ENCODE measurements at places on chromosomes 2 and 18.

- no peak for DNase-seq
Observed at GRCh38 chr18:1488957-1489356, 584.3 kb downstream of the ADCYAP1 start.

- no peak for DNase-seq
Observed at GRCh38 chr18:43620936-43621335, 343.6 kb upstream of the SYT4 start.

DNA sequence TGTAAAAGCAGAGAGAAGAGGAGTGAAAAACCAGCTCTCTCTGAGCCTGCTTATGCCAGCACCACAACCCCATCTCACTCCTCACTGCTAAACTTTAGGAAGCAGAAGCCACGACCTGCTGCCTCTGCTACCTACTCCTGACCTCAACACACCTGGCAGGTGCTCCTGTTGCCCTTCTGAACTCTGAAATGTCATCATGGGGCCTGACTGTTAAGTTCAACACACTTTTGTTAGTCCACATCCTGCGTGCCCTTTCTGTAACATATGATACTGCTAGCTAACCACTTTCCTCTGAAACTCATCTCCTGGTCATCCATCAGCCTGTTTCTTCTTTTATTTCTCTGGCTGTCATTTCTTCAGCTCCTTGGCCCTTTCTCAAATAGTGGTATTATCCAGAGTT lies 118.1 kb downstream of the EPB41L3 start:
- DNase-seq, result no peak

GRCh38 chr18:41666231-41666630 lies 288.8 kb upstream of the PIK3C3 start:
- no peak for DNase-seq

- DNase-seq, result no peak
Observed at GRCh38 chr18:60838677-60839076, 466.1 kb upstream of the MC4R start.

- DNase-seq, result no peak
Observed at GRCh38 chr2:26938399-26939118, 31.9 kb upstream of the MAPRE3 start.

DNA sequence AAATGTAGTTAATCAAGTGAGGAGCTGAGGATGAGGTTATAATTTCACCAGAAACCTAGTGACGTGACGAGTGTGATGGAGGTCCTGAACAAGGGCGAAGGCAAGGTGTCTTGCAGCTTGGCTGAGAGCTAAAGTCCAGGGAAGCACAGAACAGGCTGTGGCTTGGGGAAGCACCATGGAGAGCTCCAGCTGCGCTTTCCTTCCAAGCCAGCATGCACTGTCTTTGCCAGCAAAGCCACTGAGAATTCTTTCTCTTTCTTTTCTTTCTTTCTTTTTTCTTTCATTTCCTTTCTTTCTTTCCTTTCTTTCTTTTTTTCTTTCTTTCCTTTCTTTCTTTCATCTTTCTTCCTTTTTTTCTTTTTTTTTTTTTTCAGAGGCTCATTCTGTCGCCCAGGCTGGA lies 239.3 kb downstream of the FBXO15 start:
- no peak for DNase-seq

DNA sequence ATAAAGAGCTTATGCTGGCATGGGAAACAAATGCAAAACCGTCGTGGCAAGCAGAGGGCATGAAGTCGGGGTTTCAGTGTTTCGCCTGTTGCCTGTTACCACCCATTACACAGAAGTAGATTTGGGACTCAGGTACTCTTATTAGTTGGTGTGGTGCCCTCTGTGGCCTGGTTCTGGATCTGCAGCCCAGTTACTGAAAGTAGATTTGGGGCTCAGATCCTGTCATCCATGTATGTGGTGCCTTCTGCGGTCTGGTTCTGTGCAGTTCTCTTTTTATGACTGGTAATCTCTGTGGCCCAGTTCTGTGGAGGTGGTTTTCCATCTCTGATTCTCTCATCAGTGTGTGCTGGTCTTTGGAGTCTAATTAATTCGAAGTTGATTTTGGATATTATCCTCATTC lies 45.2 kb downstream of the ADNP2 start:
- peak; percentile 23 for DNase-seq

DNA sequence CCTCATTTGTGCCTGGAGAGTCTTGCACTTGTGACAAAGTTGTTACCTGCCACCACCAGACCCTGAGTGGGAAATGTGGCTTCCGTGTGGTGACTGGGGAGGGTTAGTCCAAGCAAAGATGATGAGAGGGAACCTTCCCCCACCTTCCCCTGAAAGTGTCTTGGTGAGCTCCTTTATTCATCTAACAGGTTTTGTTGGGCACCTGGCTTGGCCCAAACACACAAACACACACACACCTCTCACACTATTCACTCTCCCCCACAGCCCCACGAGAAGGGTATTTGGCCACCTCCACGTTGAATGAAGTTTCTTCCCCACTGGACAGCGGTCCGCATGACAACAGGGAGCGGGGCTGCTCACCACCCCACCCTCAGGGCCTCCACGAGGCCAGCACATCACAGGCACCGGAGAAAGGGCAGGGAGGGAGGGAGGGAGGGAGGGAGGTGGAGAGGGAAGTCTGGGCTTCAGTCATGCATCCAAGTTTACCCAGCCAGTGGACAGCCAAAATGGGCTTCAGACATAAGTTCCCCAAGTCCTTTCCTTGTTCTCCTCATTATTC lies 1.4 kb downstream of the CIB4 start:
- DNase-seq, result no peak

GRCh38 chr18:23337599-23338444 lies 115.3 kb upstream of the RIOK3 start:
- no peak for DNase-seq

- no peak for DNase-seq
Observed at GRCh38 chr2:187180529-187180928, 267.5 kb downstream of the CALCRL start.

DNA sequence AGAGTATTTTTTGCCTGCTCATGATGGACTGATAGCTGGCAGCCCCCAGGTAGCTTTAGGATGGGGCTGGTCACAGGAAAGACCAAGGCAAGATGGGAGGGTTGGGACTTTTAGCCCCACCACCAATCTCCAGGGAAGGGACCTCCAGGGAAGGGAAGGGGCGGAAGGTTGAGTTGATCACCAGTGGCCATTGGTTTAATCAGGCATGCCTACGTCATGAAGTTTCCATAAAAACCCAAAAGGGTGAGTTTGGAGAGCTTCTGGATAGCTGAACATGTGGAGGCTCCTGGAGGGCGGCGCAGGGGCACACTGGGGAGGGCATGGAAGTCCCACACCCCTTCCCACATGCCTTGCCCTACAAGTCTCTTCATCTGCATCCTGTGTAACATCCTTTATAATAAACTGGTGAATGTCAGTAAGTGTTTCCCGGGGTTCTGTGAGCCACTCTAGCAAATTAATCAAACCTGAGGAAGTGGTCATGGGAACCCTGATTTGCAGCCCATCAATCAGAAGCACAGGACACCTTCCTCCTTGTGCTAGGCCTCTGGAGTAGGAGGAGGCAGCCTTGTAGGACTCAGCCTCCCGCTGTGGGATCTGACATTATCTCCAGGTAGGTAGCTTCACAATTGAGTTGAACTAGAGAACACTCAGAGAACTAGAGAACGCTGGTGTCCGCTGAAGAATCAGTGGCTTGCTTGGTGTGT lies 30.3 kb downstream of the RAB31 start:
- DNase-seq, result no peak

- DNase-seq, result no peak
Observed at GRCh38 chr2:48399828-48400552, 130.0 kb upstream of the STON1 start.

DNA sequence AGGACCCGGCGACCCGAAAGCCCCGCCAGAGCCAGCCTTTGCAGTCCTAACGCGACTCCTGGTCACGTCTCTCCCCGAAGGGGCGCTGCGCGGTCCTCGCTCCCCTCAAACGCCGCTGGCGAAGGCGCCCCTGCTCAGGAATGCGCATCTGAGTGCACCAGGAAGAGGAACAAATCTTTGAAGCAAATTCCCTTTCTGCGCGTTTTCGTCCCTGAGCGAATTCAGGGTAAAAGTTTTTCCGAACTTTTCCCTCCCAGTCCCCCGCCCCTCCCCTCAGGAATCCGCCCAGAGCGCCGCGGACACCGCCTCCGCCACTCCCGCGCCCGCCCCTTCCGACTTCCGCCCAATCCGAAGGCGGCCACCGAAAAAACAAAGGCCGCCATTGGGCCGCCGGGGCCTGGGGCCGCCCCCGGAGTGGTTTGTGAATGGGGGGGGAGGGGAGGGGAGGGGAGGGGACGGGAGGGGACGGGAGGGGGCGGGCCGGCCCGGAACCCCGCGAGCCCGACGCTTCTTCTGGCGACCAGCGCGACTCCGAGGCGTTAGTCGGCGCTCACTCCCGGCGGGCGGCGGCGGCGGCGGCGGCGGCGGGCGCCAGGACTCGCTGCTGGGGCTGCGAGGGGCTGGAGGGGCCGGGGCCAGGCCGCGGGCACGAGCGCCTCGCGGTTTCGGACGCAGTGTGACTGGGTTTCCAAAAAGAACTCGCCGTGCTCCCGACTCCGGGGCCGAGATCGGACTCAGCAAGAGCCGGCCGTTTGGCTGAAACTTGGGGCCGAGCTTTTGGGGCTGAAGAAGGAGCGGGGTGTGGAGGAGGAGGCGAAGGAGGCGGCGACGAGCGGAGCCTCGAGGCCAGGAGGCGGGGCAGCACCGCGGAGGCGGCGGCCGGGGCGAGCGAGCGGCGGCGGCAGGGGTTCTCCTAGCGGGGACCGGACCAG lies at the start of gene FZD7:
Gene FZD7 (plus strand): TSS at position 539 of the 932 bp plus-strand sequence. CDS start 793 bp downstream, outside the sequence.
- DNase-seq, result peak; percentile 38

- no peak for DNase-seq
Observed at GRCh38 chr2:54332386-54332785, 76.4 kb upstream of the TSPYL6 start.

GRCh38 chr2:60565472-60565871 lies 12.0 kb upstream of the BCL11A start:
- DNase-seq, result no peak

DNA sequence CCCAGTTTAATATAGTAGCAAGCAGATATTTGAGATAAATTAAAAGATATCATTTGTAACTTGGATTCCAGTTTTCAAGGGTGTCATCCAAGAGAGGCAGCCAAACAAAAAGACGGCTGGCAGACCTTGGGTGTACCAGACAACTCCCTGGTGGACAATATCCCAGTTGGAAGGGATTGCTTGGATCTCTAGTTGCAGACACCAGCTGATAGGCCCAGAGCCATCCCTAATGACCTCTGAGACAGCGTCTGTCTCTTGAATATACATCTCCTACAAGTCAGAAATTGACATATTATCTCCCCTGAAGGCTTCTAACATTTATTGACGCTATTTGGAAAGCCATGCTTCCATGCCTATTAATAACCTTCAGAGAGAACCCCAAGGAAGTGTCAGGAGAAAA lies 67.7 kb downstream of the ACVR1 start:
- DNase-seq, result no peak

GRCh38 chr2:24421668-24422067 lies 61.3 kb upstream of the ITSN2 start:
- DNase-seq, result no peak

GRCh38 chr2:24022975-24023575 lies 13.2 kb downstream of the MFSD2B start:
- no peak for DNase-seq

- DNase-seq, result no peak
Observed at GRCh38 chr2:192051533-192051932, 143.2 kb downstream of the TMEFF2 start.

- no peak for DNase-seq
Observed at GRCh38 chr18:24263050-24263449, 124.2 kb downstream of the CABYR start.

DNA sequence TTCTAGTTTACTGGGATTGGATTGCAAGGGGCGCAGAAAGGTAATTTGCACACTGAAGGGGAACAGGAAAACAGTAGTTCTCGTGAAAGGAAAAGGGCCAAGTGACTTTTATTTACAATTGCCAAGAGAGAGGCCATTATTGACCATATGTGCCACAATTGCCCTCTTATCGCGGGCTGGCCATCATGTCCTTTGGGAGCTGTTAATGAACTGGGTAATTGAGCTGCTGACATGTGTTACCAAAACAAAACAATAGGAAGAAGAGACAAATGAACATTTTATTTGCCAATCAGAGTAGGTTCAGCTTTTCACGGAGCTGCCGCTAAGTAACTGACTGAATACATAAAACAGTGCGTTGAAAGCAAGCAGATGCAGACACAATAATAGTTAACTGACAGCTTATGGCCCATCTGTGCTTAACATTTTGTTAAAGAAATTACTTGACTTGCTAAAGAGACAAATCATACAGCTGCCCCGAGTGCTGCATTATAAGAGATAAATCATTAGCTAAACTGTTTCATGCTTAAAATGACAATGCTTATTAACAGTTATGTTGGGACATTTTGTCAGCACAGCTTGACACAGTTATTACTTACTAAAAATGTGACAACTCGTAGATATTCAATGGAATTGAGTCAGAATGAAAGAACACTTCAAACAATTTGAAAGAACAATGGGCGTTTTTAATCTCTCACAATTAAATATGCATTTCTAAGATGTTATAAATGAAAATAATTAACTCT lies 57.5 kb downstream of the PAX3 start:
- no peak for DNase-seq

DNA sequence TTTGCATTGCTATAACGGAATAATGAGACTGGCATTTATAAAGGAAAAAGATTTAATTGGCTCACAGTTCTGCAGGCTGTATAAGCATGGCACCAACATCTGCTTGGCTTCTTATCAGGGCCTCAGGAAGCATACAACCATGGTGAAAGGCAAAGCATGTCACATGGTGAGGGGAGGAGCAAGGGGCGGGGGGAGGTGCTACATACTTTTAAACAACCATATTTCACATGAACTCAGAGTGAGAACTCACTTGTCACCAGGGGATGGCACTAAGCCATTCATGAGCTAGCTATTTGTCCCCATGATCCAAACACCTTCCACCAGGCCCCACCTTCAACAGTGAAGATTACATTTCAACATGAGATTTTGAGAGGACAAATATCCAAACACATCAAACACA lies 188.7 kb downstream of the MBD5 start:
- DNase-seq, result no peak

- DNase-seq, result no peak
Observed at GRCh38 chr18:44883671-44884070, 203.0 kb downstream of the SETBP1 start.

GRCh38 chr18:45059695-45060094 lies 379.0 kb downstream of the SETBP1 start:
- no peak for DNase-seq

DNA sequence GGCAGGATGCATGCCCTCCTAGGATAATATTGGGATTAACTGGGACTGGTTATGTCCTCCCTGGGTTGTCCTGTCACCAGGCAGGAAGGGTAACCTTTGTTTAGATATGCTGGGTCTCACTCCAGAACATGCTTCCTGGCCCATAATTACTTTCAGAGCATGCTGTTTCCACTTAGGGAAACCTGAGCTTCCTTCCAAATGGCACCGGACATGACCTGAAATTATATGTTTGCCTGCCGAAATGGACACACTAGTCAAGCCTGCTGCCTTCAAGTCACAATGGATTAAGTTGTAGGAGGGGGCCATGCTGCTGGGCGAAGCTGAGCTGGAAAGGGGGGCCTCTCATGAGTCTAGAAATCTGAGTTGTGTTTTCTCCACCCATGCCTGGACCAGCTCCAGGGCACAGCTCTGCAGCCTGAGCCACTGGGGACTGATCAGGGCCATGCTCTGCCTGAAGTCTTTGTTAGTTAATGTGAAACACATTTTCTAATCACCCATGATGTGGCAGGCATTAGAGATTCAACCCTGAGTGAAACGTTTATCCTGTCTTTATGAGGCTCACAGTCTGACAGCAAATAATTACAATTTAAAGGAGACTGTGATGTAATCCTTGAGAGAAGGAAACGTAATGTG lies 273.3 kb downstream of the TNS1 start:
- no peak for DNase-seq
